ENCODE measurements at places on chromosomes 3 and 15.
A peak's percentile ranks its signal among the peaks of the same experiment; 100 is the strongest.

GRCh38 chr3:53577506-53577905 is 83.1 kb downstream of the CACNA1D start:
- DNase-seq = no peak

- DNase-seq = no peak
Measured at GRCh38 chr3:172786036-172786435, 35.5 kb downstream of the ECT2 start.

GRCh38 chr3:24270204-24270691 is 224.4 kb downstream of the THRB start:
- DNase-seq = no peak

DNA sequence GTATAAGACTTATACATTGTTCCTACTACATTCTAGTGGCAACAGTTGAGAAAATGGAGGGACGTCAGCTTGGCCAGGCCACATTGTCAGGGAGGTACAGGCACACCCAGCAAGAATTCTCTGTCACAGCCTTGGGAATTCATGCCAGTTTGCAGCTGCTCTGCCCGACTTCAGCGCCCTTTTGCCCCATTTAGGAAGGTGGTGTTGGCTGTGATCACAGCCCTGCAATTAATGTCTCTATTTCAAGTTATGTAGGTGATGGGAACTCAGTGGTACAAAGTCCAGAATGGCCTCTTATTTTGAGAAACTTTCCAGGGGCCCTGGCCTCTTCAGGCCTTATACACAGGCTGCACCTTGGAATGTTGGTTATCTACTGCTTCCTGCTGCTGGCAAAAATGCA is 26.7 kb downstream of the AMOTL2 start:
- no peak for DNase-seq

GRCh38 chr3:157360044-157360443 is 76.6 kb upstream of the PTX3 start:
- peak; percentile 21 for DNase-seq

DNA sequence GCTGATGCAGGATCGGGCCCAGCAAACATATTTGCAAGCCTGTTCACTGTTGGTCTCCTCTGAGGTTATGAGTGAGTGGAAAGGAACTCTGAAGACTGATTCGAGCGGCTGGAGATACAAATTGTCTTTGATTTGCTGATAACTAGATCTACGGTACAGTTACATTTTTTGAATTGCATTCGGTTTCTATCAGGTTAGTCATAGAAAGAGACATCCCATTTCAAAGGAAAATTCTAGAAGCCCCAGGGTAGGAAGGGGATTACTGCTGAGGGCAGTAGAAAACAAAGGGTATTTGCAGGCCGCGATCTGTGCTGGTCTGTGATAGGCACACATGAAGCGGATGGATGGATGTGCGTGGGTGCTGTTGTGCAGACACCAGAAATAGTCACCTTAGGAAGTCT is 228.4 kb downstream of the ITPR1 start:
- peak; percentile 49 for DNase-seq

GRCh38 chr15:98900356-98900755 is 107.2 kb downstream of the PGPEP1L start:
- DNase-seq = no peak

DNA sequence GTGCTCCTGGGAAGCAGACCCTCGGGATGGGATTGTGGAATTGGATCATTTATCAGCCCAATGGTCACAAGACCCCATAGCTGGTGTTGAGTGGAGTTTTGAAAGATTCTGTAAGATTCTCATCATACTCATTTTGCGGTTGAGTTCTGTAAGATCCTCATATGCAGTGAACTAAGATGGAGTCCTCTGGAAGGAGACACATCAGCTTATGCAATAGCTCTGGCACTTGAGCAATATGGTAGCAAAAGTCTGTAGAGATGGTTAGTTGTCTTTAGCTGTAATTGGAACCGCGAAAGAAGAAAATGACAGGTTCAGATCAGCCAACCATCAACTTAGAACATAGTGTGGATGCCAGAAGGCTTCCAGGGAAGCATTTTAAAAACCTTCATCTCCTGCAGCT is 184.5 kb upstream of the TSC22D2 start:
- no peak for DNase-seq

DNA sequence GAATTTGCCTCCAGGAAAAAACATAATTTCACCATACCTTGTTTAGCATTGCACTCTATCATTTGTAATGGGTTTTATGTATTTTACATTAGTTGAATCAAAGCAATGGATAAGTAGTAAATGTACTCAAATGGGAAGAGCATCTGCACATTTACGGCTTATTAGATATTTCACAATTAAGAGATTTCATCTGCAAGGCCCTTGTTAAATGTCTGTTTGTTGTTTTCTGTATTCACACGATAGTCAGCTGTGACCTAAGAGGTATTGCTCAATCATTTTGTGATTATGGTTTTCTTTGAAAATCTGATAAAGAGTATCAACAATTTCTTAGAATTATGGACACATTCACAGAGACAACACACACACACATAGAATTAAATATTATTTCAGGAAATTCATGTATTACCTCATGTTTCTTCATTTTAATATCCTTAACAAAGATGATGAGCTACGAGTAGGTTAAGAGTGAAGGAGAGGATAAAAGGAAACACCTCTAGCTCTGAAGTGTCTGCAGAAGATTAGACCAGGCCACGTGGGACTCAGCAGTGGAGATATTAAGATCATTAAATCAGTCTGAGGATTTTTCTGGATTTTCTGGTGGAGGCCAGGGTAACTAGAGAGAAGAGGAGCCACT is 121.9 kb upstream of the POU1F1 start:
- no peak for DNase-seq

DNA sequence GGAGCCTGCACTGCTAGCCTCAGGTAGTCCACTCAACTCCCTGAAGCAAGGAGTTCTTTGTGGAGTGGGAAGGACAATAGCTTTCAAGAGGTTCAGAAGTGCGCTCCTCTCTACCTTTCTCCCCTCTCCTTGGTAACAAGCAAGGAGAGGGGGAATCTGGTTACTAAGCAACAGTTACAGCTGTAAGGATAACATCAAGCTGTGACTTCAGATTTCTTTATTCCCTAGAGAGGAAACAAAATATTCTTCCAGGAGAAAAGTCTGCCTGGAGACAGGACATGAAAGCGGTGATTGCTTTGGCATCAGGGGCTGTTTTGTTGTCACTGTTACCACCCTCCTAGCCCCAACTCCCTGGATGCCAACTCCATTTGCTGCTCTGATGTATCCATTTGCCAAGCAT is 70.4 kb downstream of the TRANK1 start:
- no peak for DNase-seq

- DNase-seq = peak; percentile 71
Measured at GRCh38 chr15:90376789-90377188, 11.3 kb upstream of the IQGAP1 start.

DNA sequence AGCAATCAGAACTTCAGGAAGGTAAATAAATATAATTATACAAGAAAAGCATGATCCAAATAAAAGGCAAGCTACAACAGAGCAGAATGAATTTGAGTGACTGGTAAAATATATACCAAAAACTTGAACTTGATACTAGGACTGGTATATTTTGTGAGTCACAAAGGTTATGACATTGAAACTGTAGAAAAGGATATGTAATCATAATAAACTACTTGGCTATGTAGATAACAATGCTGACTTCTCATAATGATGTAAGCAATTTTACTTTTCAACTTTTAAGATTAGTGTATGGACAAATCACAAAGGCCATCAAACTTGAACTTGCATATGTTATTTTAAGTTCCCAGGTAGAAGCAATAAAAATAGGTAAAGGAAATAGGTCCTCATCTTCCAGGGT is 384.5 kb upstream of the NECTIN3 start:
- DNase-seq = no peak

DNA sequence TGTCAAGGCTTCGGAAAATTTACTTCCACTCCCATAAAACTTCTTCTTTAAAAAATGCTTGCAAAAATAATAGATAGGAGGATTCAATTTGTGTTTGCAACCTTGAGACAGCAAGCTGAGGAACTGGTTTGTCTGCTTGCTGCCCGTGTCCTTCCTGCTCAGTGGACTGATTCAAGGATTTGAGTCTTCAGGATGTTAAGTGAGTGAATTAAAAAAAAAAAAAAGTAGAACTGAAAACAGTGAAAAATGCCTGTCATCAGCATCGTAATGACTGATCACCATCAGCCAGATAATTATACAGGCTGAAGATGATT is 453.7 kb downstream of the FGF12 start:
- no peak for DNase-seq

DNA sequence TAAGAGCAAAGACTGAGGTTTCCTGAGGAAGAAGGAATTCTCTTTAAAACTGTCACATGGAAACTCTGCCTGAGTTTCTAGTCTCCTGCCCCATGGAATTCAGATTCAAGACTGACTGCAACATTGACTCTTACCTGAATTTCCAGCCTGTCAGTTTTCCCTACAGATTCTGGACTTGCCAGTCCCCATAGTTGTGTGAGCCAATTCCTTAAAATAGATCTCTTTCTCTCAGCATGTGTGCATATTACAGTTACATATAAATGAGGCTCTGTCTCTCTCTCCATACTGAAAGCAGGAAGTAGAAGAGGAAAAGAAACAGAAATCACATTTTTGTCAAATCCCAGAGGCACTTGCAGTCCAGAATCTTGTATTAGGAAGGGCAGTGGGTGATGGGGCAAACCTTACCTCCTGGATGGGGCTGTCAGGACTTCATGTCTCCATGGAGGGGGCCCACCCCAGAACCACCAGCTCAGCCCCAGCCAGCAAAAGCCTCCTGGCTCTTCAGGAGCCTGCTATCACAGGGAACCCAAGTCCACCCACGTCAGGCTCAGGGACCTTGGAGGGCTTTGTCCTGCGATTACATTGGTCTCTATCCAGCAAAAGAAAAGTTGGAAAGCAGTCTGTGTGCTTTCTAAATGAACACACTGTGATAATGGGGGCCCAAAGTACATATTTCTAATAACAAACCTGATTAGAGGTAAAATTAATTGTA is 18.8 kb upstream of the GOLGA8J start:
- no peak for DNase-seq

DNA sequence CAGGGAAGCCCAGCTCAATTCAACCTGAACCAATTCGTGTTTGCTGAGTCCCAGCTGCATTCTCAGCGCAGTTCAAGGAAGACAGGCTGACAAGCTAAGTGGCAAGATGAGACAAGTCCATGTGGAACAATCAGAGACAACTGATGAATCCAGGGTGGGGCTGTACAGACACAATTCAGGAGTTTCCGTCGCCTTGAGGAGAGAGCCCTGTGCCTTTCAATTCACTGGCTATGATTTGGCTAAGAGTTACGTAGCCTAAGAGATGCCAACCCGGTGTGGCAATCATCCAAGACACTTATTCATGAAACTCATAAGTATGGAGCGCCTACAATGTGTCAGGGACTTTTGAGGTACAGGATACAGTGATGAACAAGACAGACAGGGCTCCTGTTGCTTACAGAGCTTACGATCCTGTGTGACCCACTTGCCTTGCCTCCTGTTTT is 15.5 kb upstream of the ZBED2 start:
- DNase-seq = peak; percentile 62

GRCh38 chr3:149221783-149222517 is at the start of gene CP:
Gene CP (minus strand): TSS chr3:149221829. CDS start chr3:149221792, 37 bp downstream.
- DNase-seq = no peak
